Dermis blood vessel endothelial cell (primary cell): ENCODE measurements at places on chromosomes 12 and 14. TPM values are rescaled to one million over a fixed set of nuclear protein-coding genes. Genes with fewer than 3 reads are reported as not detected.

Gene CISTR
- not detected in 2 replicates for total RNA-seq

Gene STON2
- total RNA-seq, result 100 and 119 TPM in 2 replicates

Gene RTL1
- total RNA-seq, result not detected in 2 replicates

Gene MUCL1
- total RNA-seq, result not detected in 2 replicates

Gene RNASE7
- not detected in 2 replicates for total RNA-seq

Gene NEUROD4
- total RNA-seq, result not detected in 2 replicates

Gene TC2N
- 16.8 and 24.2 TPM in 2 replicates for total RNA-seq

Gene COCH
- total RNA-seq, result 1.2 and 1.9 TPM in 2 replicates

Gene NFKBIA
- total RNA-seq, result 138 and 262 TPM in 2 replicates

Gene KRT6C
- total RNA-seq, result not detected in 2 replicates
